Activated T-cell treated with anti-CD3 and anti-CD28 coated beads, Interleukin-2, amount 50 U/mL, for 4 hours (primary cell): ENCODE measurements at places on chromosomes 1 and 21.

DNA sequence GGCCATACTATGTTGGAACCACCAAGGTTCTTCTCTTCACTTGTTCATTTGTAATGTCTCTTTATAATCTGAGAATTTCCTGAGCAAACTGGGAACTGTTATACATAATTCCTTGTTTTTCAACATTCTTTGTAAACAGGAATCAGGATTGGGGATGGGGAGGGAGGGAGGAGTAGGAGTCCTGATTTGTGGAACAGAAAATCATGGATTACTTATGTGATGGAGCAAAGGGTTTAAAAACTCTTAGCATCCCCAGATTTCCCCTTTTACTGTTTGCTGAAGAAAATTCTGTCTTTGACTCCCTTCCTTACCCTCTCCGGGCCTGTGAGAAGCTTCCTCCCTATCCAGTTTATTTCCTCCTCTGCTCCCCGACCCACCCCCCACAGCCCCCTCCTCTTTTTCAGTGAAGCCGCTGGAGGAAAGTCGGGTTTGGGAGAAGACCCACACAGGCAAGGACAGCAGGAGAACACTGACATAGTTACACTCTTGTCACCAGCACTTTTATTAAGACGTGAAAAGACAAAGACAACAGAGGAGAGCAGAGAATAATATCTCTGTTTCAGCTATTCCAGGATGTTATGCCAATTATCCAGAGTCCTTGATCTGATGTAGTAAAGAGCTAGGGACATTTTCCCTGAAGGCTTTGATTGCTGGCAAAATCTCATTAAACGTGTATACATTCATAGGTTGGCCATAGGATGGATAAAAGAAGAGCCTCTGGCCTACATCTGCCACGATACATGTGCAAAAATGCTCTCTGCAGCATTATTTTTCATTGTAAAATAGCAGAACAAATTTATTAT, 4.6 kb upstream of the NBPF1 start:
- no peak for DNase-seq

DNA sequence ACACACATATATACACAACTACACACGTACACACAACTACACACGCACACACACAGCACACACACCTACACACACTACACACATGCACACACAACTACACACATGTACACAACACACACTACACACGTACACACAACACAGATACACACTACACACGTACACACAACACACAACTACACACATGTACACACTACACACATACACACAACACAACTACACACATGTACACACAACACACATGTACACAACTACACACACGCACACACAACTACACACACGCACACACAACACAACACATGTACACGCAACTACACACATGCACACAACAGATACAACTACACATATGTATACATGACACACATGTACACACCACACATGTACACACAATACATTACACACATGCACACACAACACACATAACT, 318.1 kb downstream of the CAMTA1 start:
- no peak for DNase-seq

GRCh38 chr1:167462341-167462740, 56.0 kb downstream of the CD247 start:
- no peak for DNase-seq

DNA sequence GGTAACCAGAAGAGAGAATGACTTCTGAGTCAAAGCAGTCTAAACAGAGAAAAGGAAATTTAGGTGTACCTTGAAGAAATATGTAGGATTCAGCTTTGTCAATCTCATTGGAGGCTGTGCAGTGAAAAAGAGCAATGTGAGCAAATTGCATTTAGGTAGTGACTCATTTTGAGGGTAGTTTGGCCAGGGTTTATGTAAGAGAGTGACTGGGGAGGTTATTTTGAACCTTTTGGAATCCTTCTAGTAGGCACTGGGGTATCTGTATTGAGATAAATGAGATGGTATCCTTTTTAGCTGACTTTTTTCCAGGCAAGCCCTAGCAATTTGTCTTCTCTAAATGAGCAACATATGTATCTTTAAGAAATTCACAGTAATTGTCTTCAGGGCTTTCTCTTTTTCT, 95.9 kb downstream of the DISP1 start:
- DNase-seq = no peak

GRCh38 chr21:33368124-33368523, 35.1 kb upstream of the IFNGR2 start:
- DNase-seq = no peak

DNA sequence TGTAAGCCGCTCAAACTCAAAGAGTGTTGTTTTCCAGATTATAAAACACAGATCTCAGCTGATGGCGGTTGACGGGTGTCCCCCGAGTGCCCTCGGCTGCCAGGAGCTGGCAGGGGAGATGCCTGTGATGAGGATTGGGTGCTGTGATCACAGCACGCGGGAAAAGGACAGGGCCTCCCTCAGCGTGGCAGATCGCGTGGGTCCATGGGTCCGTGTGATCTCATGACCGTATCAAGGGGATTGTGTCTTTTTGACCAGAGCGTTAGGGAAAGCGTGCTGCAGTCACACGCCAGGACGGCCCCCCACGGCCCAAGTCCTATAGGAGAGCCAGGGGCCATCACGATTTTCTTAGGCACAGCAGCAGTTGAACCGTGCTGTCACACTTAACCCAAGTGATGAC, 51.9 kb downstream of the PDE9A start:
- no peak for DNase-seq

DNA sequence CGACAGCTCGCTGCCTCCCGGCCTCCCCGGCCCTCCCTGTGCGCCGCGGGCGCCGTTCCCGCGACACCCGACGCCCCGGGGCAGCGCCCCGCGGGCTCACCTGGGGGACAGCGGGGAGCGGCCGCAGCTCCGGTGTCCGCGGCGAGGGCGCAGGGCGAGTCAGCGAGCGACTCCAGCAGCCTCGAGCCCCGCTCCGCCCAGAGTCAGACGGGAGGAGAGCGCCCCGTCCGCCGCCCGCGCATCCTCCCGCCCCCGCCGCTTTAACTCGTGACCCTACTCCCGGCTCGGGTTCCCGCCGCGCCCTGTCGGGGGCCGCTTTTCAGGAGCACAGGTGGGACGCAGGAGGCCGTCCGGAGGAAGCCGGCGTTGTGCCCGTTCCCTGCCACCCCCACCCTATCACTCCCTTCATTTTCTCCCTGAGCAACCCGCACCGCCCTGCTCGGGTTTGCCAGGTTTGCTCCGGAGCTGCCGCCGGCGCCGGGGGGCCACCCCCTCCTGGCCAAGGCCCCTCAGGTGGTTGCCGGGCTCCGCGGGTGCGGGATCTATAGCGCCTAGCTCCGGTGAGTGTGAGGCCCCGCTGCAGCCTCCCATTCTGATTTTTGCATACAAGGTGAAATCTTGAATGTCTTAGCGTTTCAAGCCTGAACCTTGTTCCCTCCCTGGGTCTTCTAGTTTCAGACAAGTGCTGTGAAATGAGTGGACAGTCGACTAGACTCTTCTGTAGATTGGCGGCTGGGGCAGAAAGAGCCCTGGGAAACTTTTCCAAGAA, at the start of gene MCOLN3:
Gene MCOLN3, minus strand, starts transcription at position 205 of the 769 bp plus-strand sequence. CDS start 3,140 bp downstream, outside the sequence.
- peak; percentile 37 for DNase-seq

- DNase-seq = no peak
Measured at GRCh38 chr1:34847094-34847493, 12.5 kb downstream of the SMIM12 start.

DNA sequence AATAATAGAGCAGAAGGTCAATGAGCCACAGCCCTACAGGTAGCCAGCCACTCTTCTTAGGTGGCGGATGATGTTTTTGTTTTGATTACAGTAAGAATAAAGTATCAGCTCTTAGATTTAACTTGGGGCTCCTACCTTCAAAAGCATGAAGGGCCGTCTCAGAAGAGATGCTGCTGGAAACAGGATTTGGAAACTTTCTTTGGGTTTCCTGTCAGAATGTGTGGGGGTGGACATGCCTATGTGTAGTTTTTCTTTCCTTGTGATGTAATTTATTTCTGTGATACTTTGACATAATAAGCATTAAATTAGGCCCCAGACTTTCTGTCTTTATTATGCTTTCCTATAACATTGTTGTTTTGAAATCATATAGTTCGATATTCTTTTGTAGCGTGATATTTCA, 1.5 kb downstream of the RAP1A start:
- no peak for DNase-seq

GRCh38 chr1:116019653-116020253, 43.4 kb downstream of the SLC22A15 start:
- no peak for DNase-seq

- DNase-seq = peak; percentile 47
Measured at GRCh38 chr1:182588500-182589396, at the start of gene RNASEL. Gene RNASEL, minus strand, starts transcription at chr1:182589256. Its CDS starts 2,450 bp downstream, at chr1:182586806.

DNA sequence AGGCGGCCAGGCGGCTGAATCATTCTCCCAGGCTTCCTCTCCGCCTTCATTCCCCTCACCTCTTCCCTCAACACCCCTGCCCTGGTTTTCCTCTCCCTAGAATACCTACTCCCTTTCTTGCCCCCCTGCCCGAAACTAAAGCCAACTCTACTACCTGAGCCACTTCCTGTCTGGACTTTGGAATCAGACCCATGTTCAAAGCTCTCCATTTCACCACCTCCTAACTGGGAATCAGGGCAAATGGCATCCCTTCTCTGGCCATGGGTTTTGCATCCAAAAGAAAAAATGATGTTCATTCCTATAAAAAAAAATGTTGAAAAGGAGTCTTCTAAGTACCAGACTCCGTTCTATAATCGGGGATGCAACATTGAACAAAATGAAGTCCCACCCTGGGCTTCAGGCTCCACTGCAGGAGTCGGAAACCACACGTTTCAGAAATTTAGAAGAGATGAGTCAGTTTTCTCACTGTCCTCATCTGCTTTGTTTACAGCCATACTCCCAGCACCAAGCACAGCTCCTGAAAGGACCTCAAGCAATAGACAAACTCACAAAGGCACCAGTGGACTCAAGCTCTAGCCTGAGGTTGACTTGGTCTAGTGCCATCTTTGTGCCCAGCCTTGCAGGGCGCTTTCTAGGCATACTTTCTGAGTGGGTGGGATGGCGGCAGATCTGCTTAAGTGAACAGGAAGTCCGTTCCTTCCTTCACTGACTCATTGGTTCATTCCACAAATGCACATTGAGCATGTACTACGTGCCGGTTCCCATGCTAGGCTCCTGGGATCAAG, 176.2 kb downstream of the IGSF21 start:
- no peak for DNase-seq

GRCh38 chr1:162561616-162562469, at the start of gene UAP1:
Gene UAP1, plus strand, starts transcription at chr1:162561722. Its CDS starts 4,347 bp downstream, at chr1:162566069.
- DNase-seq = peak; percentile 14

DNA sequence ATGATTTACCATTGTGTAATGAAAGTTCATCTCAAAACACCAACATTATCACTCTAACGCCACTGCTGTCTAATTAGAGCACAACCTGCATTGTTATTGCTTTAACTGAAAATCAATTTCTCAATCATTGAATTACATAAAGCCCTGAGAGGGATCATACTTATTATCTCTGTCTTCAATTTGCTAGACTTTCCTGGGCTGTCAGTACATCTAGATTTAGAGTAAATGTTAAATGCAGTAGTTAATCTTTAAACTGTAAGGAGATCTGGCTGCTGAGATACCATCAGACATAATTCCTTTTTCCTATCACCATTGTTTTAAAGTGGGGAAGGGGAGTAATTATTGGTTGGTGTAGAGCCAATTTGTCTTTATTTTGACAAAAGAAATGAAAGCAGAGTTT, 1995.1 kb downstream of the MRPL39 start:
- DNase-seq = no peak

- no peak for DNase-seq
Measured at GRCh38 chr1:225694151-225694603, 41.3 kb upstream of the ENAH start.

- no peak for DNase-seq
Measured at GRCh38 chr21:31629972-31630711, 29.4 kb upstream of the SOD1 start.

DNA sequence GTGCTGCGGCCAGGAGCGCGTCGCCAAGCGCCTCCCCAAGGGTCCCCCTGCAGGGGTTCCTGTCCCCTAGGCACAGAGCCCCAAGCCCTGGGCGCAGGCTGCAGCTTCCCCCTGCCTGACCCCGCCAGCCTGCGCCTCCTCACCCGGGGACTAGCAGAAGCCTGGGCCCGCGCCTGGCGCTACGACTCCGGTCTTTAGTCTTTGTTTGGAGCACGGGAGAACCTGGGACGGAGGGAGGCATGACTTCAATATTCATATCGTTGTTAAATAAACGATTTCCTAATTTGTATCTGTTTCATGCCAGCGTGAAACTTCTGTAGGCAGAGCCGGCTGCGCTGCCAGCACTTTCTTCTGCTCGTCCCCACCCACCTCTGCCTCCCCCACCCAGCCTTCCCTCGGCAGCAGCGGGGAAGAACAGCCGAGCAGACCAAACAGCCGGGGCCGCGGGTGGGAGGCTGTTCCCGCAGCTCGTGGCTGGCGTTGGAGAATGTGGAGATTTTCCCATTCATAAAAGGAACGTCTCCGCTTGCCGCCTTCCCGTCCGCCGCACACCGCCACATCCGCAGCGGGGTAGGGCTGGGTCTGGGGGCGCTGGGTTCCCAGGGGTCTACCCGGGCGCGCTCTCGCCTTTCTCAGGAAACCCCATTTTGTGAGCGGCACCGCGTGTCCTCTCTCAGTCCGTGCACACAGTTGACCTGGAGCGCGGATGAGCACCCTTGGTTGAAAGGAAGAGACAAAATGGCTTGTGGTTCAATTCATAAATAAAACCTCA, 777 bp upstream of the TRIM67 start:
- no peak for DNase-seq

DNA sequence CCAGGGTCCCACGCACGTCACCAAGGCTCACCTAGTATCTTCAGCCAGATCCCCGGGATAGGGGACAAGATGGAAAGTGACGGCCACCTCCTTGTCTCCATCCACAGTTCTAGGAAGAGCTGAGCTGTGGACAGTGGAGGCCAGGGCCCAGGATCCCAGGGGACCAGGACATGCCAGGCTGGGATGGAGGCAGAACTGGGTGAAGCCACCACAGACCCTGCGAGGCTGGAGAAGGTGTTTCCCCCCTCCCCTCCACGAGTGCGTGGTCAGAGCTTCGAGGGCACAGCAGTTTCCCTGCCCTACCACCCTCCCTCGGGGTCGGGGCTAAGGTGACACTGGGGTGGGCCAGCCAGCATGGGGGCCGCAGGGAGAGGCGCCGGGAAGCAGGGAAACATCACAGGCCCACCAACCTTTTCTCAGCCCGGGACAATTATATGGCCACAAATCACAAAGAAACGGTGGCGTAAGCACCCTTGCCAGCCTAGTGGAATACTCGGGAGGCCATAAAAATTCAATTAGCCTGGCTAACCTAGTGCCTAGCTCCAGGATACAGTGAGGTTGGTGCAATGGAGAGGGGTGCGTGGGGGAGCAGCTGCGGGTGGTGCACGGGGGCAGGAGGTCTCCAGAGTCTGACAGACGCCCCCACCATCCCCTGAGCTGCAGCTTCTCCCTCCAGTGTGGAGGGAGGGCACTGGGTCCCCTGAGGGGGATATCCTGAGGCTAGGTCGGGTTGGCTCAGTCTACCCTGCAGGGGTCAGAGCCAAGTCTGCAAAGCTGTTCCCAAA, 13.4 kb downstream of the DRAXIN start:
- no peak for DNase-seq

DNA sequence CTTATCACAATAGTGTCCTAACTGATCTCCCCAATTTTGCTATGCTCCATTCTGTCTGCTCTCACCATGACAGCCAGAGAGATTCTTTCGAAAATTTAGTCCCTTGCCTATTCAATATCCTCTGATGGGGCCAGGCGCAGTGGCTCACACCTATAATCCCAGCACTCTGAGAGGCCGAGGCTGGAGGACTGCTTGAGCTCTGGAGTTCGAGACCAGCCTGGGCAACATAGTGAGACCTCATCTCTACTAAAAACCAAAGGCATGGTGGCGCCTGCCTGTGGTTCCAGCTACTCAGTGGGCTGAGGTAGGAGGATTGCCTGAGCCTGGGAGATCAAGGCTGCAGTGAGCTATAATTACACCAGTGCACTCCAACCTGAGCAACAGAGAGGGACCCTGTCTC, 16.1 kb upstream of the PDZK1IP1 start:
- DNase-seq = no peak
